ENCODE measurements at places on chromosomes 1 and 21. TPM values are rescaled to one million over a fixed set of nuclear protein-coding genes. Genes with fewer than 3 reads are reported as not detected.

BRINP3 gene
- total RNA-seq, result 0.65 TPM

IGSF9 gene
- not detected for total RNA-seq

CNKSR1 gene
- total RNA-seq, result 0.30 TPM

CELA3B gene
- total RNA-seq, result not detected

GBP3 gene
- 49.6 TPM for total RNA-seq

GJB5 gene
- total RNA-seq, result not detected

PCSK9 gene
- 0.89 TPM for total RNA-seq

CGN gene
- total RNA-seq, result not detected

FMO4 gene
- 0.89 TPM for total RNA-seq

GUCA2A gene
- not detected for total RNA-seq

TMEM125 gene
- not detected for total RNA-seq

DMRTA2 gene
- total RNA-seq, result 0.05 TPM

TRAPPC3 gene
- total RNA-seq, result 119 TPM

SPRR1A gene
- not detected for total RNA-seq

CELA2B gene
- total RNA-seq, result not detected

CHI3L1 gene
- total RNA-seq, result 339 TPM

HNRNPU gene
- 378 TPM for total RNA-seq

CLCA1 gene
- not detected for total RNA-seq

EPHA8 gene
- not detected for total RNA-seq

AUNIP gene
- 1.8 TPM for total RNA-seq

CCDC185 gene
- not detected for total RNA-seq

RNU1-1 gene
- under 0.01 TPM for total RNA-seq

APH1A gene
- total RNA-seq, result 57.4 TPM

TNFRSF18 gene
- not detected for total RNA-seq

WDR64 gene
- total RNA-seq, result not detected

WDTC1 gene
- 35.8 TPM for total RNA-seq

OR10J1 gene
- not detected for total RNA-seq

KRTAP6-2 gene
- not detected for total RNA-seq

ICOSLG gene
- 0.46 TPM for total RNA-seq

OBSCN gene
- total RNA-seq, result 16.6 TPM

CLCA4 gene
- total RNA-seq, result not detected

PDC gene
- not detected for total RNA-seq

SEC16B gene
- 3.6 TPM for total RNA-seq

CA6 gene
- not detected for total RNA-seq

INSRR gene
- total RNA-seq, result not detected

PLA2G2D gene
- total RNA-seq, result not detected

GPR25 gene
- total RNA-seq, result not detected

Measured in smooth muscle cell of the umbilical artery (primary cell).